Activated naive CD4-positive, alpha-beta T cell (primary cell): ENCODE measurements at places on chromosomes 2 and 18.

DNA sequence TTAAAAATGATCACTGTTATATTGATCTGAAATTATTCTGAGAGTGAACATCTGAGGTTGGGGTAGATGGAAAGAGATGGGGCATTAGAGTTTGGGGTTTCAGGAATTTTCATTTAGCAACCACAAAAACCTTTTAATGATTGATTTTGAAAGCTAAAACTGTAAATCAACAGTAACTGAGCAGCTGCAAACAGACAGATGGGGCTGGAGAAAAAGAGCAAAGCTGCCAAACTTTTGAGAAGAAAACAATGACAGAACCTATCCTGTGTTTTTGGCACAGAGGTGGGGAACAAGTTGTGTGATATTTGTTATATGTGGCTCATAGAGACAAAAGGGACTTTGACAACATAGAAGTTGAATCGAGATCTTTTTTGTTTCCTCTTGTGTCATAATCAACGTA, 415.8 kb upstream of the DSEL start:
- no peak for DNase-seq

DNA sequence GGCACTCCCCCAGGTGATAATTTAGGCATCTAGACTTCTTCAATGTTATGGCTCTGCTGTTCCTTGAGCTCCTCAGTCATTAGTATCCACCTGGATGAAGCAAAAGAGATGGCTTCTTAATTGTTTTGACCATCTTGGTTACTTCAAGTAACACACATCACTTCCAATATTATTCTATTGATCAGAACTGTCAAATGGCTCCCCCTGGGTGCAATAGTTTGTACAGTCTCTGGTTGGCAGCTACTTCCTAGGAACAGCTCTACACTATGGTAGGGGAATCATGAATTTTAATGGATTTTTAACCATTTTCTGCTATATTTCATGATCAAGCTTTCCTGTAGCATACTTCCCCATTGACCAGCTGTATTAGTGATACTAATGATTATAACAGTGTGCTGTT, 157.0 kb downstream of the NYAP2 start:
- no peak for DNase-seq

GRCh38 chr2:98458667-98459380, 14.2 kb downstream of the INPP4A start:
- no peak for DNase-seq

GRCh38 chr2:108266218-108266617, 22.5 kb upstream of the SULT1C2 start:
- no peak for DNase-seq

- no peak for DNase-seq
Measured at GRCh38 chr2:173191601-173192000, 116.0 kb downstream of the MAP3K20 start.

GRCh38 chr2:71861186-71862160, 286.2 kb downstream of the CYP26B1 start:
- DNase-seq, result no peak

GRCh38 chr18:63144748-63145147, 174.8 kb downstream of the BCL2 start:
- DNase-seq, result no peak

GRCh38 chr2:217948897-217949296, 53.9 kb downstream of the TNS1 start:
- no peak for DNase-seq
